ENCODE measurements at places on chromosomes 4 and X. TPM values are rescaled to one million over a fixed set of nuclear protein-coding genes. Genes with fewer than 3 reads are reported as not detected.
A peak's percentile ranks its signal among the peaks of the same experiment; 100 is the strongest.

Gene IL13RA2
- 0.61 TPM for polyA plus RNA-seq

GRCh38 chr4:169245061-169245460, 25.7 kb downstream of the SH3RF1 start:
- no peaks in the 10 kb centered on the region for H3K36me3 ChIP-seq
- no peaks in the 10 kb centered on the region for H3K27me3 ChIP-seq
- no peak overlapping the region for H3K27ac ChIP-seq
- DNase-seq = no peak
- H3K4me1 ChIP-seq = peaks cover 11% of the 10 kb centered on the region

DNA sequence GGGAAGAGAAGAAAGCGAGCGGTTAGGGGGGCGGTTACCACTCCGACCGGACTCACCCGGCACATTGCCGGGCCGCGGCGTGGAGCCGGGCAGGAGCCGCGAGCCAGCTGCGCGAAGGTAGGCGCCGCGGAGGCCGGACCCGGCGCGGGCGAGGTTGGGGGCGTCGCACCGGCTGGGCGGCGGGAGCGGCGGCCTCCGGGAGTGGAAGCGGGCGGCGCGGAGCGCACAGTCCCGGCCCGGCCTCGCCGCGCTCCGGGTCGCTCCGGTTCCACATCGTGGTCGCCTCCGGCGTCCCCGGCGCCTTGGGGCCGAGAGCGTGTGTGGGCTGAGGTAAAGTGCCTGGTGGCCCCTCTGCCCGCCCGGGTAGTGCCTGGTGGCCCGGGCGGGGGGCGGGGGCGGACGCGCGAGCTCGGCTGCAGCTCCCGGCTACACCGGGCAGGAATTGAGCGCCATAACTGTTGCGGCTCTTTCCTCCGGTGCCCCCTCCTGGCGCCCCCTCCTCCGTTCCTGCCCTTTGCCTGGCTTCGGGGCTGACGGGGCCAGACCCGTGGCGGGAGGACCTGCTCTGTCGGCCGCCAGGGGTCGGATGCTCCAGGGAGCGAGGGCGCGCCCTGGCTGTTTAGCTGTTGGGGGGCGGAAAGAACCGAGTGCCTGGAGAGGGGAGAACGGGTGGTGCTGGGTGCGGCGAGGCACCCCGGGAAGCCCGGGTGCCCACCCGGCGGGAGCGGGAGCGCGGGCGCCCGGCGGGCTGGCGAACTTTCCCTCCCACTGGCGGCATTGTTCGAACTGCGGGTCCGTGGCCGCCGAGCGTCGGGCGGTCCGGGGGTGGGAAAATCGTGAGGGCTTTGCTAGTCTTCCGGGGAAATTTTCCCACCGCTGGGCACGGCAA, 626 bp downstream of the JADE3 start:
- no peaks in the 10 kb centered on the region for H3K36me3 ChIP-seq
- peak overlapping the region; percentile 86 for H3K27ac ChIP-seq
- DNase-seq = peak; percentile 78
- no peaks in the 10 kb centered on the region for H3K27me3 ChIP-seq
- H3K4me1 ChIP-seq = peaks cover 11% of the 10 kb centered on the region

Gene HHIP
- 0.73 TPM for polyA plus RNA-seq

GRCh38 chrX:38985945-38986344, 184.7 kb downstream of the MID1IP1 start:
- no peak for DNase-seq
- H3K4me1 ChIP-seq = no peaks in the 10 kb centered on the region
- H3K36me3 ChIP-seq = no peaks in the 10 kb centered on the region
- H3K27ac ChIP-seq = no peak overlapping the region
- no peaks in the 10 kb centered on the region for H3K27me3 ChIP-seq
- H3K4me3 ChIP-seq = no peak overlapping the region

Gene GPRIN3
- polyA plus RNA-seq = 0.40 TPM

DNA sequence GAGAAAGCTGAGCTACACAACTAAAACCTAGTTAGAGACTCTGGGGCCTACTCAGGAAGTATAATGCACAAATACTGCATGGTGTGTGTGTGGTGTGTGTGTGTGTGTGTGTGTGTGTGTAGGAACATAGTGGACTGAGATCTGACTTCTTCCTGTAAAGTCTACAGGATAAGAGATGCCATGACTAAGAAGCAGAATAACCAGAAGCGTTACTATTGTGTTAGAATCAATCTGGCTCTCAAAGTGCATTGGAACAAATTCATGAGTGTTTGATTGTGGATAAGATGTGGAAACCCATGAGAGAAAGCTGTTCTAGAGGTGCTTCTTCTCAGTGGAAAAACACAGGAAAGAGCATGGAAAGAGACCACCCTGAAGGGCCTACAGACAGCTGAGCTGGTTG, 302.1 kb downstream of the INPP4B start:
- no peaks in the 10 kb centered on the region for H3K36me3 ChIP-seq
- H3K4me1 ChIP-seq = no peaks in the 10 kb centered on the region
- DNase-seq = no peak
- H3K27ac ChIP-seq = no peak overlapping the region

DNA sequence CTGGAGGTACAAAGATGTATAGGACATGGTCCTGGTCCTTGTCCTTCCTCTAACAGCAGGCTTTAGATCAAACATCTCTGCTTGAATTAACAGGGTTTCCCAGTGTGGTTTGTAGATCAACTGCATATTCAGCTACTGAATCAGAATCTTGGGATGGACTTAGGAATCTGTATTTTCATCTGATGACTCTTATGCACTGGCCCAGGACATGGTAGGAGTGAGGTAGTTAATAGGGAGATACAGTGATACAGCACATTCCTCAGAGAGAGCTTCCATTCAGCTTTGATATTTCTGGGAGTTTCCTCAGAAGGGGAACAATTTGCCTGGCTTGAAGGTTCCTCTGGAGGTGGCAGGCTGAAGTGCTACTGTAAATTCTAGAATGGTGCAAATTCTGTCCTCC, 203.1 kb downstream of the LARP7 start:
- no peak overlapping the region for H3K4me3 ChIP-seq
- no peak for DNase-seq
- H3K27me3 ChIP-seq = no peaks in the 10 kb centered on the region

GRCh38 chr4:75848891-75849290, 53.4 kb downstream of the PPEF2 start:
- no peaks in the 10 kb centered on the region for H3K36me3 ChIP-seq
- peaks cover 14% of the 10 kb centered on the region for H3K4me1 ChIP-seq
- no peaks in the 10 kb centered on the region for H3K27me3 ChIP-seq
- H3K27ac ChIP-seq = no peak overlapping the region
- no peak overlapping the region for H3K4me3 ChIP-seq

GRCh38 chrX:30592831-30593230, 15.3 kb upstream of the TASL start:
- no peak for DNase-seq
- no peaks in the 10 kb centered on the region for H3K4me1 ChIP-seq
- H3K4me3 ChIP-seq = no peak overlapping the region
- no peaks in the 10 kb centered on the region for H3K36me3 ChIP-seq
- no peak overlapping the region for H3K27ac ChIP-seq

Gene CT45A1
- not detected for polyA plus RNA-seq

GRCh38 chr4:170089274-170089667, 485 bp downstream of the AADAT start:
- H3K4me3 ChIP-seq = peak overlapping the region; percentile 66
- no peaks in the 10 kb centered on the region for H3K4me1 ChIP-seq
- peak overlapping the region; percentile 78 for H3K27ac ChIP-seq
- H3K36me3 ChIP-seq = peaks cover 21% of the 10 kb centered on the region

DNA sequence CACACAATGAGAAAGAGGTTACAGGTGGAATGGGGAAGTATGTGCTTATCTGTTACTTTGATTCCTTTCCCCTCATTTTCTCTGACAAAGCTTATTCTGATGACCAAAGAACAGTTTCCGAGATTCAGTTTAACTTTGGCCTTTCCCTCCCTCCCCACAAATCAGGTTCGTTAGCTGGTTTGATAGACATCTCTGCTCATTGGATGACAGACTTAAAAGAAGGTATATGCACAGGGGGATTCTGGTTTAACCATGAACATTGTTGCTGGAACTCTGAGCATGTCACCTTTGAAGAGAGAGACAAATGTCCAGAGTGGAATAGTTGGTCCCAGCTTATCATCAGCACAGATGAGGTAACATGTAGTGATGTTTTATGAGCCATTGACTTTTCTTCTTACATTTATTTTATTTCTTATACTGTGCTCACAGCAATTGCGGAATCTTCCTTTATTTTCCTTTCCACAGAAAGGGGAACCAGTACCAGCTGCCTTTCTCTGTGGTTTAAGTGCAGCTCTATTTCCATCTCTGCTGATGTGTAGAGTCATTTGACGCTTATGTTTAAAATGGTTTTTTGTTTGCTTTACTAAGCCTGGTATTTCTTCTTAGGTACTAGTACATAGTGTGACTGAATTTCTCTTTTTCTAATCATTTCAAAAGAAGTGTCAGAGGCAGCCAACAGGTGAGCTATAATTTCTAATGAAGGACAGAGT, 125.0 kb downstream of the AKAP4 start:
- no peaks in the 10 kb centered on the region for H3K27me3 ChIP-seq
- no peak for DNase-seq
- no peak overlapping the region for H3K4me3 ChIP-seq
- no peaks in the 10 kb centered on the region for H3K4me1 ChIP-seq
- H3K36me3 ChIP-seq = no peaks in the 10 kb centered on the region

DNA sequence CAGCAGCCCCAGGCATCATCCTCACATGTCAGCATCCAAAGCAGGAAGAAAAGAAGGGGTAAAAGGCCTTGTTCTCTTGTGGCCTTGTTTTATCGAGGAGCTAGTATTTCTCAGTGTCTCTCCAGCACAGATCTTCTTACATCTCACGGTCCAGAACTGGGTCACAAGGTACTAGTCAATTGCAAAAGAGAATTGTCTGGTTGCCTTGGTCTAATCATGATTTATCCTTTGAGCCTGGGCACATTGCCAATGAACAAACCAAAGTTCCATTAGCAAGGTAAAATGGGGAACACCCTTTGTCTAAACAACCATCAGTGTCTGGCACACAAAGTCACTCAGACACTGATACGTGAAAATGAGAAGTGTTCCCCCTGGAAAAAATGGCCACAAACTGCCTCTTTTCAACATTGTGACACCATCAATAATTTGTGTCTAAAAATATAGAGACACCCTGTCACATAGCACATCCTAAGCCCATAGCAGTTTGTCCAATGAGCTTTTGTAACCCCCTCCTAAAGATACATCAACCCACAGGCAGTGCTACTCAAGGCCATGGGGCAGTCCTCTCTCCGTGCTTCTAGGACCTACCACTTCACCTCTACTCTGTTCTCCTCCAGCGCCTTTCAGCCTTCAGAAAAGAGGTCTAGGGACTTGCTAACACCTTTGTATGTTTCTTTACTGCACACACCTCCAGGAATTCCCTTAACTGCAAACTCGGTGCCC, 534.4 kb downstream of the MID1IP1 start:
- peaks cover 5% of the 10 kb centered on the region for H3K4me1 ChIP-seq
- peak overlapping the region; percentile 72 for H3K27ac ChIP-seq
- H3K4me3 ChIP-seq = no peak overlapping the region
- DNase-seq = no peak

Data from stomach (tissue), 19 donors.